Fibroblast of upper back skin (primary cell): ENCODE measurements at places on chromosomes 7 and 10.

GRCh38 chr7:95263785-95264362 lies 60.5 kb downstream of the PON1 start:
- no peak for DNase-seq

DNA sequence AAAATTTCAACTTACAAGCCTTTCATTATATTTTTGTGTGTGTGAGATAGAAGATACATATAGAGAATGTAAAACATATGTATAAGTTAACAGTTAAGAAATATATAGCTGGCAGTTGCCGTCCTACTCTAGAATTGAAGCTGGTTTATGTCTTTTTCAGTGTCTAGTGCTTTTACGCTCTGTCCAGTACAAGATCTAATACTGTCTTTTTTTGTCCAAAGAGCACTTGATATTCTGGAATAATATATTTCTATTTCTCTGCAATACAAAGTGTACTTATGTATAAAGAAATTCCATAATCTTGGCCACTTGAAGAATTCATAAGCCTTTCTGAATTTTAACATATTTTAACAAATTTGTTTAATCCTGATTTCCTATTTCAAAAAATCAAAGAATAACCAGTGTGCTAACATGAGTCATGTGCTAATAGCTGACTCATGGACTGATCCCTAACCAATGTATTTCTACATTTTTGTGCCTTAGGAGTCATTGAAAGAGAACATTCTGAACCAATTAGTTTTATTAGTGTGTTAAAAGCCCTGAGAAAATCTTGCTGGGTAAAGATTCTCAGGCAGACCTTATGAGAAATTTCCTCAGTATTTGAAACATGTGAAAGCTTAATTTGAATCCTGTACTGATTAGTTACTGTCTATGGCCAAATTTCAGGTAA lies 73.2 kb upstream of the CCAR1 start:
- peak; percentile 85 for DNase-seq

DNA sequence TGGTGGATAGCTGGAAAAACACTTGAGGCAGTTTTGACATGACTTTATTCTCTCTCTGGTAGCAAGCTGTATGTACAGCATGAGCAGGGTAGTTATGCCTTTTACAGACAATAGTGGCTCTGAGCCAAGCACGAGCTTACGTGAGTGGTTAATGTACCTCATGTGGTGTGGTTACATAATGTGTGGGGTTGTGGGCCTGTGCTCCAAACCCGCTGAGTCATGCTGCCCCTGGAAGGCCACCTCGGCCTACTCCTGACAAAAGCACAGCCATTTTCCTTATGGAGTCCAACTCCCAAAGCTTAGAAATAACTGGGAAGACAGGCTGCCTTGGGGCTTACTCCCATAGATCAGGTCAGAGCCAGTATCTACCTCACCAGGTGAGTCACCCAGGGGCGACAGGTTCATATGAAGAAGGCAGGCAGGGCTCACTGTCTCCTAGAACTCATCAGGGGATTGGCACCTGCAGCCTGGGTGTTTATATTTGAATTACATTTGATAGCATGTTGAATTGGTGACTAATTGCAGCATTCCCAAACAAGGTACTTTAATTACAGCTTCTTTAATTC lies 404.5 kb downstream of the ADRA2A start:
- peak; percentile 53 for DNase-seq

DNA sequence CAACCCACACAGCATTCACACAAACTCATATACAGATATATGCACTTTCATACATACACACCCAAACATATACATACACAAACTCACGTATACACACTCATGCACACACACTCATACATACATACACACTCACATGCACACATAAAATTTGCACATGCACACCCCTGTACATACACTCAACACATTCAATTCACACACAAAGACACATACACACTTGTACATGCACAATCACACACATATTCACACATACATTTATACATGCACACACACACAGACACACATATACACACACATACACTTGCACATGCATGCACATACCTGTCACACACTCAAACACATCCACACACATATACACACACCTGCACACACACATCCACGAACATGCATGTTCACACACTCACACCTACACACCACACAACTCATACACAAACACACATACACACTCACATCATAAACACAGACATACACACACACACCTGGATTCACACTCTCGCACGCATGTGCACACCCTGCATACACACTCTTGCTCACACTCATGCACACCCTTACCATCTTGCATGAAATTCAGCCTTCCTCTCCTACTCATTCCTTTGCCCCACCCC lies 451.2 kb downstream of the GRID1 start:
- no peak for DNase-seq

DNA sequence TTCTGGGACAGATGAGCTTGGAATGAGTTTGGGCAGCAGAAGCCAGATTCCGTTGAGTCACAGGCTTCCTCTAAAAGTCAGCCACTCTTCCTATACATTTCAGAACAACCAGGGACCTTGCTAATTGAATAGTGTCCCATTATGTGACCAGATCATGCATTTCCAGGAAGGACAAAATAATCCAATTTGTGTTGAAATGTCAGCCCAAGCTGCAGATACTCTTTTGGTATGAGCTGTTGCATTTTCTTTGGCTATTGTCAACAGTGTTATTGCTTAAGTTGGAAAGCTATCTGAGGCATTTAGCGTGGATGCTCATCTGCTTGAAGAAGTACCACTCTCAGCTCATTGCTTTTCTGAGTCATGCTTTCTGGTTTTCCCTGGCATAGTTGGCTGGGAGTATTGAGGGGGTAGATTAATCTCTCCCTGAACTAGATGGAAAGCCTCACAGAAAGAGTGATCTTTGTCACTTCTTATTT lies 223.7 kb upstream of the HABP2 start:
- peak; percentile 88 for DNase-seq

DNA sequence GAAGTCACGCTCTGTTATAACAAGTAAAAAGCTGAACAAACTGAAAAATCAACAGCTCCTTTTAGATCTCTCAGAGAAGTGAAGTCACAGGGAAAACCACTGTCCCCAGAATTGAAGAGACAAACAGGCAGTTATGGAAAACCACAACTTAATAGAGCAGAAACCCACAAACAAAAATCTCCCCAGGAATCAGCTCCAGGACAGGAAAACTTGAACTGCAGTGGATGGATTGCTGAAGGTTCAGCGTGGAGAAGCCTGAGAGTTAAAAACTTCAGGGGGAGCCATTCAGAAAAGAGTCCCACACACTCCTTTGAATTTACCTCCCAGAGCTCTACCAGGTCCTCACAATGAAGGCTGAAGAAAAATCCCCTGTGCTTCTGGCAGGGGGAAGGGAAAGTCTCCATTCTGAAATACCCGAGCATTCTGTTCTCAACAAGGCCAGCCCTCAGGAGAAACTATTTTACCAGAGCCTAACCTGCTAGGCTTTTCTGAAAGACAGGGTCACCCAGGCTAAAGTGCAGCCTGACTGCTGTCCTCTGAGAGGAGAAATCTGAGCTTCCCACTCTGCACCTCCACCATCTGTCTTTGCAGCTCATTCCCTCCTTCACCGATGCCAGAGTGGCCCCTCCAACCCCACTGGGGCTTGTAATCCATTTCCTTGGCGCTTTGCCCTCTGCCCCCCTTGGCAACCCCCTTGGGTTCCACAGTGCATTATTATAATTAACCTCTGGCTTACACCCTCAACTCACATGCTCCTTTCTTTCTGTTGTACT lies 65.0 kb upstream of the CCNY start:
- no peak for DNase-seq

DNA sequence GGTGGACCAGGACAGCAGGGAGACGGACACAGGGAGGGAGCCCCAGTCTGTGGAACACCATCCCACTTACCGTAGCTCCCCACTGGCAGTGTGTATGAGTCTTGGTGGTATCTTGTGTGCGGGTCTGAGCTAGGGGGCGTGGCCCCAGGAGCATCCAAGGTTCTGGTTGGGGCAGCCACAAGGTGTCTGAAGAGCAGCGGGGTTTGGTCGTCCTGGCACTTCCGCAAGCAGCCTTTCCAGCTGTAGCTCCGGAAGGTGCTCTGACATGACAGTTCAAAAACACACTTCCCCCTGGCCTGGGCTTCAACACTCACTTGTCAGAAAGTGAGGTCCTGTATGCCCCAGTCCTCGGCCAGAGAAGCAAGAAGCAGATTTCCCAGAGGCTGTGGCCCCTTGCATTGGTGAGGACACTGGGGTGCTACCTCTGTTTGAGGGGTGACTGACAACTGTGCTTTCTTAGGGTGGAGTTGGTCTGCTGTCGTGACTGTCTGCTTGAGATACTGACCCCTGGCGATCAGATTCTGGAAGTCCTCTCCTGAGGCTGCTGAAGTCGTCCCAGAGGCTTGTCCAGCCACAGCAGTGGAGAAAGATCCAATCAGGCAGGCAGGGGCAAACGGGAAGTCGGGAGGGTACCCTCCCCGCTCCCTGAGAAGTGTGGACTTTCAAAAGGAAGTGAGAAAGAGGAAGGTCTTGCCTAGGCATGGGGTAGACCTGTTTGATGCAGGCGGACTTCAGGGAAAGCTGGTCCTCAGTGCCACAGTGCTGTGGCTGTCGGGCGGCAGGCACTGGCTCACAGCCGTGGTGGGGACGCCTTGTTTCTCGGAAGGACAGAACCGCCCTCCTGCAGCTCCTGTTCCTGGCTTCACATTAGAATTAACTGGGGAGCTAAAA lies 51.4 kb upstream of the PFKFB3 start:
- peak; percentile 48 for DNase-seq

DNA sequence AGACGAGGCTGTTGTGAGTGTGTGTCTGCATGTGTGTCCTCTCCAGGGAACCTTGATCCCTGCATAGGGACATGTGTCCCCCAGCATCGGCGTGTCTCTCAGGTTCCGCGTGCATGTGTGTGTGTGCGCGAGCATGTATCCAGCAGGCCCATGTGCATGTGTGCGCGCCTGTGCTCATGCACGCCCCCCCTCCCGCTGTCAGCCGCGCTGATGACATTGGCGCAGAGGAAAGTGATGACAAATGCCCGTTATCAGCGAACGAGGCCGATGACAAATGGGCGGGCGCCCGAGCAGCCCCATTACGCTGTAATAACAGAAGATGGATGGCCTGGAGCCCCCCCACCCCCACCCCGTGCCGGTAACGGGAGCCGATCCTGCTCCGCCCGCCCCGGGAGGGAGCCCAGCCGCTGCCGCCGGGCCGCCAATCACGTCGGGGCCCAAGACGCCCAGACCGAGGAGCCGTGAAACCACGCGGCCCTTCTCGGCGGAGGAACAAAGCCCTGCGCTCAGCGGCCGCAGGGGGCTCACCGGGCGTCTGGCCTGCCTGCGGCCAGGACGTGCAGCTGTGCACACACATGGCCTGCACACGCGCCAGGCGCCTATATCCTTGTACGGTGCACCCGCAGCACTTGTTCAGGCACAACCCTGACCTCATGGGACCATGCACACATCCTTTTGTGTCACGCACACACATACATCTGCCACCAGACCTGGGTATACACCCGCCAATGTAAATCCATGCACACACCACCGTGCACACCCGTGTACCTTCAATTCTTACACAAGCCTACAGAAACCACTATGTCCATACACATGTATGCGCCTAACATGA lies 21.5 kb downstream of the POLL start:
- DNase-seq, result peak; percentile 35

- no peak for DNase-seq
These were observed 113.8 kb upstream of the SKAP2 start for GRCh38 chr7:26978146-26978545.

DNA sequence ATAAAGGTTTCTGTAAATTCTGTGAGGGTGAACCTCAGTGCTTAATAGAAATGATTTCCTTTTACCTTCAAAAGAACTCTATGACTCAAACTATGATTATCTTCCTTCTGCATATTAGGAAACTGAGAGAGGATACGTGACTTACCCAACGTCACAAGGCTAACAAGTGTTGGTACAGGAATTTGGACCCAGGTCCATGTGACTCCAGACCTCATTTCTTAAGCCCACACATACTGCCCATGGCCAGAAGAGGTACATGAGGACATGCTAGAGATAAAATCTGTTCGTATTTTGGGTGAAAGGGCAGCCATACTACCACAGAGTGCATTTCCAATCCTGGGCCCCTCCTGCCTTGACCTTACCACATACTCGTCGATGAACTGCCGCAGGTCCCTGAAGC lies 61.5 kb upstream of the TM9SF3 start:
- no peak for DNase-seq
